ENCODE measurements at places on chromosomes 12 and 14.

DNA sequence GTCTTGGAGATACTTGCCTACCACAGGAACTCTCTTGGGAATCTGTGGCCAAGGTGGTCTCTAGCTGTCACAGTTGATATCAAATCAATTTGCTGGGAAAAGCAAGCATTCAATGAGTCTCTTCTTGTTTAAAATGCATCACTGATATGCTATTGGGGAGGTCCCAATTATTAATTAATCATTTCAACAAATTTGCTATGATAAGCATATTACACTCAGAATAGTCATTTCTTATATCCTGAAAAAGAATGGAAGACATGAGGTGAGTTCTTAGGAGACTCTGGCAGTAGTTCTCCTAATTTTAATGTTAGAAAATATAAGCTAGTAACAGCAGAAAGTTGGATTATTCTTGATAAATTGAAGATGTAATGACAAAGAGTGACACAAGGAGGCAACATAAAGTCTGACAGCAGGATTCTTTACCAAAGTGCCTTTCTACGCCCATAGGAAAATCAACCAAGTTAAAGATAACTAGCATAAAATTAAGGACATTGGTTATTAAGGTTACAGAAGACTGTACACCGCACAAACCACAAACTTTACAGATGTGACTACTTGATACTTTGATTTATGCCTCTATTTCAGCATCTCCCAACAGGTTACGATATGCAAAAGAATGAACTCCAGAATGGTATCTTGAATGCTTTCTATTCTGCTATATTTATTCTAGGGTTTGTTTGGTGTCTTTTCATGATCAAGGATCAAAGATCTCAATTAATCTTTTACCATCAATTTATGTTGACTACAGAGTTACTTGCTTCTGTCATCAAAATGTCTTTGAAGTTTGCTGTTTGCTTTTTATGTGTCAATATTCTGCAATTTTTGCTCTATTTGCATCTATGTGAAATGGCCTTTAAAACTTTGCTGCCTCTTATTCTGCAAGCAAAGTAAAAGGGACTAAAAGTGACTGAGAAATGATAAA lies 349.6 kb upstream of the CLEC14A start:
- no peak for DNase-seq

DNA sequence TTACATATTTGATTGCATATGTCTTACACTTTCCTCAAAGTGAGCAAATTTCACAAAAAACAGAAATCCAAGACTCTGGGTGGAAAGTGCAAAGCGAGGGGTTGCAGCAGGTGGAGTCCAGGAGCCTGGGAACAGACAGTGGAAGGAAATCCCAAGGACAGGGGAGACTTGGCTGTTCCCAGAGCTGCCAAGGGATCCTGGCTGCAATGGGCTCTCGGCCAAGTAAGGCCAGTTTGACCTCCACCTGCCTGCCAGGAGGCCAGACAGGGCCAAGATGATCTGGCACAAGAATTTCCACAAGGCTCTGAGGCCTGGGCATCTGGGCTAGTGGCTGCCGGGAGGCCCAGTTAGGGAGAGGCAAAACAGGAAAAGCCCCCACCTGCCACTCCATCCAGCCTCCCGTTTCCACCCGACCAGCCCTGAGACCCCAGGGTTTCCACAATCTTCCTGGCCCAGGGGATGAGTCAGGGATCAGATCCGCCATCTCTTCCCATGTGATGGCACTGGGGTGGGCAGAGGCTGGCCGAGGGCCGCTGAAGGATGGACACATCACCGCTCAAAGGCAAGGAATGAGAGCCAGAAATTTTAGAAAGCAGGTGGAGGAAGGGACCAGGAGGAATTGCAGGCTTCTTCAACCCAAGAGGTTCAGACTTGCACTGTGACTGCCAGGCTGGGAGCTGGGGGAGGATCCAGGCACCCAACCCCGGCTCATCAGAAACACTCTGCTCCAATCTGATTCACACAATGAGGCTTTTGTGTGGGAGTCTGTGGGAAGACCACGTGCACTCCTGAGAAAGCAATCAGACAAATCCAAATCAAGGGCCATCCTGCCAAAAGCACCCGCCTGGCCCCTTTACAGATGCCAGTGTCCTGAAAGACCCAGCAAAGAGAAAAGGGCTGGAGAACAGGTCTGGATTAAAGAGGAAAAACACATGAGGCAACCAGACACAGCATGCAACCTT lies 16.3 kb downstream of the SCARB1 start:
- DNase-seq = no peak

DNA sequence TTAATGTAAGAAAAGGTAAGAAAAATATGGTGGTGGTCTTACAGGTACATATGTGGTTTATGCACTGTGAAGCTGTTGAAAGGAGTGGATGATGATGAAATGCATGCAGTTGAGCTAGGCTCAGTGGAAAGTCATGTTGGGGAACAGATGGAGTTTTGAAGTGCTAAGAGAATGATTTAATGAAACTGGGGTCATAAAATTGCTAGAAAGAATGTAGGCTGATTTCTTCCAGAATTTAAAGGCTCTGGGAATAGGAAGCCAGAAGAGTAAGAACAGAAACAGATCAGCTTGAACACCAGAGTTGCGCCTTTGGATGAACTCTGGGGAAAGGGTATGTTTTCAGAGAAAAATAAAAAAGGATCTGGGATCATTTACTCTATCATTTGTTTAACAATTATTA lies 146.5 kb downstream of the MON2 start:
- no peak for DNase-seq

DNA sequence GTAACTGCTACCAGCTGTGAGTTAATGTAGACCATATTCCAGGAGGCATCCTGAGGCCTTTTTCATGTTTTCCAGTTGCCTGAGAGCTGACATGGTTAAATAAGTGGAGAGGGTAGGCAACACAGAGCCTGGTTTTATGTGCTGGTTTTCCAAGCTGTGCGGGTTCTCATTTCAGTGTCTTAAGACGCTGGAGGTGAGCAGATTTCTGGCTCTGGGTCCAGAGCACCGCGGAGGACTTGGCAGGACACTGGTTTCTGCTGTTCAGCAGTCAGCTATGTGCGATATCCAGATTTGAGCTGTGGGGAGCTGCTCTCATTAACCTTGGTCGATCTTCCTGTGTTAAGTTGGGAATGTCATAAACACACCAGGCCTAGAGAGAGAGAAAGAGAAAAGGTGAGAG lies 680.8 kb downstream of the BCL11B start:
- no peak for DNase-seq

DNA sequence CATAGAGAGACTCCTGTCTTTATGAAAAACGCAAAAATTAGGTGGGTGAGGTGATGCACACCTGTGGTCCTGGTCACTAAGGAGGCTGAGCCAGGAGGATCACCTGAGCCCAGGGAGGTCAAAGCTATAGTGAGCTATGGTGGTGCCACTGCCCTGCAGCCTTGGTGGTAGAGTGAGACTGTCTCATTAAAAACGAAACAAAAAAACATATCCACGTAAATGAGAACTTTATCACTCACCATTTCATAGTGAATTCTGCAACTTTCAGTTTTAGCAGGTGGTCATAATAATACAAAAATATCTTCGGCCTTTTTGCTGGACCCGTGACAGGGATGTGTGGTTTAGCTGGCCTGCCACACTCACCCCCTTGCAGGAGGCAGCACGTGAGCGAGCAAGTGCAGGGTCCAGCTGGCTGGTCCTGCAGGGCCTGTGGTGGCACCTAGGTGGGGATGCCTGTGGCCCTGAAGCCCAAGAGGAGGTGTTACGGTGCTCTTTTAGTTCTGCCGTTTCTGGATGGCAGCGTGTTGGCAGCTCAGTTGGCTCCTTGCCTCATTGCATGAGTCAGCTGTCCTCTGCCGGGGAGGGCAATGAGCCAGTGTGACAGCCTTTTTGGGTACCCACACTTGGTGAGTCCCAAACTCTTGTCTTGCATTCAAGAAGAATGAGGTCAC lies 1330.7 kb upstream of the TMEM132C start:
- no peak for DNase-seq

DNA sequence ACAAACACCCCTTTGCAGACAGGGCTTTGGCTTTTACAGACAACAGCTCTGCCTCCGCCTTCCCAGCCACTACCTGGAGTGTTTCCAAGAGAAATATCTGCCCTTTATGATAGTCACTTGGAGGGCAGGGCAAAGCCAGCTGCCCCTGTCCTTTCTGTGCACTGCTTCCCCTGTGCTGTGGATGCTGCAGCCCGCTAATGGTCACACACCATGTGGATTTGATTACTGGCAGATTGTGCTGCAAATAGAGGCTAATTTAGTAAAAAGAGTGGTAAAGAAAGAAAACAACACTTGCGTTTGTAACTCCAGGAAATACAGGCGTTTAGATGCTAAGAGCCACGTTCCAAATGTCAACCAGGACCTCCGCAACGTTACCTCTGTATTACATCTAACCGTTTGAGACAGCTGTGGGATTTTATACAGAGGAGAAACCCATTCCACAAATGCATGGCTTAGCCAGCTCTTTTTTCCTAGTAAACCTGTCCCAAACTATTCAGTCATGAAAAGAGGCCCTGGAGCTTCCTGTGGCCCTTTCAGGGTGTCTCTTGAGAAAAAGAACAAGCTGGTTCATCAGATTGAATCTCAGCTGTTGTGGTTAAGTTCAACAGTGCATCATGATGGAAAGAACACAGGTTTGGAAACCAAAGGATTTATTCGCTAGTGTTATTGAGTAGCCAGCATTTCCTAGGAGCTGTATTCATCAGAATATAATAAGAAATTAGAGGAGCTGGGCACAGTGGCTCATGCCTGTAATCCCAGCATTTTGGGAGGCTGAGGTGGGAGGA lies 30.1 kb upstream of the PWP1 start:
- DNase-seq = no peak

DNA sequence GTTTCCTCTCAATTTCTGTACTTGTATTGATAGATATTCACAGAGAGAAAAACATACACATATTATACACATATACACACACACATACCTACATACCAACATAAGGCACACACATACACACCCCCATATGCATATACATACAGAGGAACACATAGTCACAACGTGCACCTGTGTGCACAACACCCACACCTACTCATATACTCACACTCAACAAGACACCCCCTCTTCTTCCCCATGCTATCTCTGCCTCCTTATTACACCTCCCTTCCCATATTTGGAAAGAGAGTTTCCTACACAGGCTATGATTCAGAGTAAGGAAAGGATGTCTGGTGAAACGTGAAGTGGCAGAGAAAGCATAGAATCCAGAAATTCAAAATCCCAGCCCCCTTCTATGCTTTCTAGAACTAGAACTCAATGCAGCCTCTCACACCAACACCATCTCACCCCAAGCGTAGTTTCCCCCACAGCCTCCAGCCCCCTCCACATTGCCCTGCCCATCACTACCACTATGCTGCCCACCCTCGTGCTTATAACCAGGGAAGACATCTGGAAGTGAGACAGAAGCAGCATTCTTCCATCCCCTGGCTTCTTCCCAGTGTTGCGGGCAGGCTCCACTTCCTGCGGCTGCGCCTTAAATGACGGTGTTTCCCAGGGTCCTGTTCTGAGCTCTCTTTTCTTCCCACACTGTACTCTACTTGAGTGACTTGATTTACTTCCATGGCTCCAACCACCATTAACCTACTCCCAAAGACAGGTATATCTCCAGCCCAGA lies 2.4 kb downstream of the RNASE8 start:
- DNase-seq = no peak

GRCh38 chr14:60184905-60185555 lies 19.8 kb upstream of the DHRS7 start:
- DNase-seq = no peak

- no peak for DNase-seq
These were observed 618.4 kb downstream of the SLC6A15 start for GRCh38 chr12:84294246-84294645.

DNA sequence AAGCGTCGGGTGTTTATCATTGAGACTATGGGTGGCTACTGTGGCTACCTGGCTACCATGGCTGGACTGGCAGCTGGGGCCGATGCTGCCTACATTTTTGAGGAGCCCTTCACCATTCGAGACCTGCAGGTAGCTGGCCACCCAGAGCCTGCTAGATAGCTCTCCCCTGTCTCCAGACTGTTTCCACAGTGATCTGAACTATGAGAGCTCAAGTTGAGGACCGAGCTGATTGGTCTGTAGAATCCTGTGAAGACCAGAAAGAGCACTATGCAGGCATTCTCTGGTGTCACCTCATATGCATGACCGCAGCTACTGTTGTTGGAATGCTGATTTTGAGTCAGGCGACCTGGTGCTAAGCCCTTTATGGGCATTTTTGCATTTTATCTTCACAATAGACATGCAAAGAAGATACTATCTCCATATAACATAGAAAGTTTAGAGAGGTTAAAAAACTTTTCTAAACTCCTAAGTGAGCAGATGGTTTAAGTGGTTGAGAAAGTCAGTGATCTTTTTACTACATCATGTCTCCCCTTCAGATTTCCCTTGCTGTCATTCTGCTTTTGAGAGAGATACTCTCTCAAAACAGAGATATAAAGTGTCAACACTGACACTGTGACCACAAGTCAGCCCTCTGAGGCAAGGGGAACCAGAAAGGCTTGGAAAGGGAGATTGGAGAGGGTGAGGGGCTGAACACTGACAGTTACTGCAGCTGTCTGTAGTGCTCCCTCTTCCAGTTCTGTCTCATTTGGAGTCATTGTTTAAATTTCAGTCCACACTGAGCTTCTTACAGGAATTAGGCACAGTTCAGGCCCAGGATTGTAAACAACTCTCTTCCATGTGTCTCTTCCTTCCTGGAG lies 14.3 kb downstream of the ASB8 start:
- no peak for DNase-seq

DNA sequence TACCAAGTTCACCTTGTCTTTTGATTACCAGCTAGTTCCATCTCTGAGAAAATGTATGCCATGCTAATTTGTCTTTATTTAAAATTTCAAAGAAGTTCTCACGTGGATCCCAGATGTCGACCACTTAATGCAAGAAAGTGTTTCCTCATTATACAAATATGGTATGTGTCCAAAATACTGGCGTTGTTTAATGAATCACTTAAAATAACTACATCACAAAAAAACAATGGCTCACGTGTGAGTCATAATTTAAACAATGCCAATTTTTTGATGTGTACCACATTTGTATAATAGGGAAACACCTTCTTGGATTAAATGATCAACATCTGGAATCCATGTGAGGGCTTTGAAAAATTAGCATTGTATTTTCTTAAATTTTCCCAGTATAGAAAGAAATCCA lies 40.8 kb downstream of the DBX2 start:
- DNase-seq = no peak

GRCh38 chr12:85949253-85949652 lies 75.2 kb downstream of the NTS start:
- DNase-seq = no peak

Measured in NCI-H774 (cell line).